Left ventricle myocardium inferior (tissue), 1 donor: ENCODE measurements at places on chromosomes 5 and 9. TPM values are rescaled to one million over a fixed set of nuclear protein-coding genes. Genes with fewer than 3 reads are reported as not detected.

The URM1 gene
- 57.0 TPM for total RNA-seq

DNA sequence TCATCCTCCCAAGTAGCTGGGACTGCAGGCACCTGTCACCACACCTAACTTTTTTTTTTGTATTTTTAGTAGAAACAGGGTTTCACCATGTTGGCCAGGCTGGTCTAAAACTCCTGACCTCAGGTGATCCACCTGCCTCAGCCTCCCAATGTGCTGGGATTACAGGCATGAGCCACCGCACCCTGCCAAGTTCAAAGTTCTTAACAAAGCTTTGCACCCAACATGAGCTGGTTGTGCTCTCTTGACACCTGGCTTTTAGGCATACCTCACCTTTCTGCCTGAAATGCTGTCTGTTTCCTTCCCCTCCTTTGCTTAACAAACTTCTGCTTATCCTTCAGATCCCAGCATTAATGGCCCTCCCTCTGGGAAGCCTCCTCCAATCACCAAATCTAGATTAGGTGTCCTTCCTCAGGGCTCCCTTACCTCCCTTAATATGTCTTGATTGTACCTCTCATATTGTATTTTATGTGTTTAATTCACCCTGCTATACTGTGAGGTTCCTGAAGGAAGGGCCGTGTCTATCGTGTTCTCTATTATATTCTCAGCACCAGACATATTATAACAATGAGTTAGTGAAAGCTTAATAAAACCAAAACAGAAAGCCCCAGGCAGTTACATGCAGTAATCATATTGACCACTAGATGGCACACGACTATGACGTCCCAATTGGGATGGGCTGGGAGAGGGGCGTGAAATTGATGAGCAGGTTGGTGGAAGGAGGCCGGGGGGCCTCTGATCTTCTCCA lies 62.9 kb upstream of the PPARGC1B start:
- DNase-seq: no peak

DNA sequence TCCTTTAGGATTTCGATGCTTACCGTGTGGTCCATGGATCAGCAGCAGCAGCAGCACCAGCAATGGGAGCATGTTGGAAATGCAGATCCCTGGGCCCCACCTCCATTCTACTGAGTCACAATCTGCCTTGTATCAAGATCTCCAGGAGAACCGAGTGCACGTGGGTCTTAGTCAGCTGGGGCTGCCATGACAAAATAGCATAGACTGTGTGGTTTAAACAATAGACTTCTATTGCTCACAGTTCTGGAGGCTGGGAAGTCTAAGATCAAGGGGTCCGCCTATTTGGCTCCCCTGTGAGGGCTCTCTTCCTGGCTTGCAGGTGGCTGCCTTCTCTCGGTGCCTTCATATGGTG lies 1.3 kb upstream of the PROP1 start:
- DNase-seq: no peak

The OR1Q1 gene
- total RNA-seq: not detected

- no peak for DNase-seq
These were observed 36.0 kb downstream of the B4GALT1 start for GRCh38 chr9:33130961-33131789.

The CCT5 gene
- total RNA-seq: 93.2 TPM

DNA sequence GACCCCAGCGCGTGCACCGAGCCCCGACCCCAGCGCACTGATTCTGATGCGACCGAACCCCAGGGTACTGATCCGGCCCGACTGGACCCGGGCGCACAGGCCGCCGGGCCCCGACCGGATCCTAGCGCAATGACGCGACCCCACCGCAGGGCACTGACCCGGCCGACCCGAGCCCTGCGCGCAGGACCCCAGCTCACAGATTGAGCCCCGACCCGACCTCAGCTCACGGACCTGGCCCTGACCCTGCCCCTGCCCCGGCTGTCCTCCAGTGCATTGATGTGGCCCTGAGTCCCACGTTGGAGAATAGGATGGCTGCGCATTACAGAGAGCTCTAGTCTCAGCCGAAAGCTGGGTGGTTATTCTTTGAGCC lies 438 bp downstream of the TRIP13 start:
- no peak for DNase-seq
